ENCODE measurements at places on chromosomes 1 and 21.

DNA sequence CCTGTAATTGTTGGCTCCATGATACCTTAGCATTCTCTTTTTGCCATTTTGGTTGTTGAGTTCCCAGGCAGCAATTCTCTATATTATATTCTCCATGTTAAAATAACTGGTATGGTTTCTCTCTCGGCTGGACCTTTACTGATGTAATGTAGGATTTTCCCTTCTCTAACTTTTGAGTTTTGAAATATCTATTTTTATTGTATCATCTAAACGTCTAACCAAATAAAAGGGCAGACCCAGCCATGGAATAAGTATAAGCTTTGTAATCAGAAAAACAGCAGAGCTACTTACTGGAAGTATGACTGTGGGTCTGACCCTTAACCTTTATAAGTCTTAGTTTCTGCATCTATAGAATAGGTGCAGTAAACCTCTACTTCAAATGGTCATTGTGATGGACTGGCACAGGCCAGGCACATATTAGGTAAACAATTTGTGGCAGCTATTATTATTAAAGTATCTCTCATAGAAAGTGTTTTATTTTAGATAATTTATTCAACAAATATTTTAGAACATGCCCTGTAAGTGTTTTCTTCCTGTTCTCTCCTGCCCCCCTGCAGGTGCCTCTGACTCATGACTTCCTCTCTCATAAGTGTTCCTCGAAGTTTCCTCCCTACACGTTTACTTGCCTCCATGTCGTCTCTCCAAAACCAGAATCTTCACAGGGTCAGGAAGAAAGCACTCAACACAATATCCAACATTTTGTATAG is 224.9 kb upstream of the FGGY start:
- no peak for DNase-seq

DNA sequence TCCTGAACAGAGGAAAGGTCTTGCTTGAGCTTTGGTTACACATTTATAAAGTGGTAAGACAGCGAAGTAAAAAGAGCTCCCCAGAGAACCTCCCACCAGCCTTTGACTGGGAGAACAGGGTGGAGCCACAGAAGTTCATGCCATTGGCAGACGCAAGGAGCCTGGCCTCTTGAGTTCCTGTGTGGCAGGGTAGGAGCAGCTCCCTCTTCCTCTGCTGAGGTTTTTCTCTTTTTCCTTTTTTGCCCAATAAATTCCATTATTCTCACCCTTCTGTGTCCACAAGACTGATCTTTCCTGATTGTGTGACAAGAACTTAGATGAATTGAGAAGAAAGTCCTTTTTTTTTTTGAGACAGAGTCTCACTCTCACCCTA is 4.3 kb downstream of the THEM4 start:
- DNase-seq, result peak; percentile 80

GRCh38 chr1:25580927-25581326 is 35.7 kb upstream of the MAN1C1 start:
- no peak for DNase-seq

DNA sequence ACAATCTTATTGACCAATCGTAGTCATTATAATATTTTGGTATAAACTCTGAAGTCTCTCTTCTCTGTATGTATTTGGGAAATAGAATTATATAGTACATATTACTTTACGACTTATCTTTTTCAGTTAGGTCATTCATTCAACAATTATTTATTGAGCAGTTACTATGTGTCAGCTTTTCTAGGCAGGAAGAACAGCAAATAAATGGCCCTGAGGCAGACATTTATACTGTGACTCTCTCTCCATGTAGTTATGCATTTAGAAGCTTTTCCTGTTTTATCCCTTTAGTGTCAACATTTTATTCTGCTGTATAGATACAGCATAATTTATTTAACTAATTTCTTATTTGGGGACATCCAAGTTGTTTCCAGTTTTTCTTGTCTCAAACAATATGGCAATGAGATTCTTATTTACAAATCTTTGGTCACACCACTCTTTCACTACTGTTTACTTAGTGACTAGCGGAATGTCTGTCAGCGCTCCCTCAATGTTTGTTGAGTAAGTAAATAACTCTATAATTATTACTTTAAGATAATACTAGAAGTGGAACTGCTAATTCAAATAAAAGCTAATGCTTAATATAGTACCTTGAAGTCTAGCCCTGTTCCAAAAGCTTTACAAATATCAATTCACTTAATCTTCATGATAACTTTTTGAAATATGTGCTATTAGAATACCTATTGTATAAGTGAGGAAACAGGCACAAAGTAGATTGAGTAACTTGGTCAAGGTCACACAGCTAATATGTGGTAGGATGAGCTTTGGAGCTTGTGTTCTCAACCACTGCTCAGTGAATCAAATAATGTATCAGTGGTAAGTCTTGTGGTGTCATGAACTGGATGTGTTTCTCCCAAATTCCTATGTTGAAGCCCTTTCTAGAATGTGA is 465.6 kb downstream of the SIPA1L2 start:
- no peak for DNase-seq

DNA sequence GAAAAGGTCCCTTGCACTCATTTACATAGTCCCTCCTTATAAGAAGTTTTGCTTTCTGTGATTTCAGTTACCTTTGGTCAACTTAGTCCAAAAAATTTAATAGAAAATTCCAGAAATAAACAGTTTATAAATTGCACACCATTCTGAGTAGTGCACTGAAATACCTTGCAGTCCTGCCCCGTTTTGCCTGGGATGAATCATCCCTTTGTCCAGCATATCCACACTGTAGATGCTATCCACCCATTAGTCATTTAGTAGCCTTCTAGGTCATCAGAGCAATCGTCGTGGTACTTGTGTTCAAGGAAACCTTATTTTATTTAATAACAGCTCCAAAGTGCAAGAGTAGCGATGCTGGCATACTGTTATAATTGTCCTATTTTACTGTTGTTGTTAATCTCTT is 38.0 kb downstream of the SPRTN start:
- DNase-seq, result no peak

DNA sequence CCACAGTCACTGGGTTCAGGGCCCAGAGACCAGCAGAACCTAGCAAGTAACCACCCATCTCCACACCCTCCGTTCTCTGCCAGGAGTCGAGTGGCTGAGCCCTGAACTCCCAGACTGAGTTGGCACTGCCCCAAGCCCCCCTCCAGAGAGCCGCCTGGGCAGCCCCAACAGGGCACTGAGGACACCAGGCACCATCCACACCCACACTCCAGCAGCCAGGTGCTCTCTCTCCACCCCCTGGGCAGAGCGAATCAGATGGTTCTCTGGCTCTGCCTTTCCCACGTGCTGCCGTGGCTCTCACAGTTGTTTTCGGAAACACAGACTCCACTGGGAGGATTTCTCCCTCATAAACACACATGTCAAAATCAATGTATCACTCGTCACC is 13.6 kb downstream of the WDR4 start:
- no peak for DNase-seq

DNA sequence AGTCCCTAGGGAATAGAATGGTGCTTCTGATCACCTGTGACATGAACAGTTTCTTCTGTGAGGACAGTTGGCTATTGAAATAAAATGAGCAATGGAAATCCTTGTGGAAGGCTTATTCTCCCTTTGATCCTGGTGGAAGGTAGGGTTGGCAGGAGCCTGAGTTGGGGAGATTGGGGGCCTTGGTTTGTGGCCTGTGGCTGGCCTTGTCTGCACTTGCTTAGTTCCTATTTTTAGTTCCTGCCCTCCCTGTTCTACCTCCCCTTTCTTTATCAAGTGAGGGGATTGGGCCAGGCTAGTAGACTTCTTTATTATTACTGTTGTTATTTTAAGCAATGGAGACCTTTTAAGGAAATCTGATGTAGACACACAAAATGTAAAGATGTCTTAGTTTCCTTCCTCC is 8.2 kb downstream of the DMRTB1 start:
- no peak for DNase-seq

- no peak for DNase-seq
Measured at GRCh38 chr1:236809148-236809547, 14.1 kb downstream of the MTR start.

DNA sequence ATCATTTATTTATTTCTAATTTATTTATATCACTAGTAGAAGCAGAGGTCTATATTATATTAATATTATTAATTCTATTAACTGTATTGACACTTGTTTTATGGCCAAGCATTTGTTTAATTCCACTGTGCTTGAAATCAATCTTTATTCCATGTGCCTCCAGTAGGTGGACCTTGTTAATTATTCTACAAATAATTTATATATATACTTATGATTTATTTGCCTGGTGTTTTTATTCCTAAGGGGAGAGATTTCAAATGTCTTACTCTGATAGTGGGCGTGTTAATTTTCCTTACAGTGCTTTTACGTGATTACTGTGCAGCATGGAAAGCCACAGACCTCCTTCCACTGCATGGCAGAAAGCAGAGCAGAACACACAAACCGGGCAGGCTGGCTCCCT is 17.5 kb upstream of the OR6N2 start:
- DNase-seq, result no peak

DNA sequence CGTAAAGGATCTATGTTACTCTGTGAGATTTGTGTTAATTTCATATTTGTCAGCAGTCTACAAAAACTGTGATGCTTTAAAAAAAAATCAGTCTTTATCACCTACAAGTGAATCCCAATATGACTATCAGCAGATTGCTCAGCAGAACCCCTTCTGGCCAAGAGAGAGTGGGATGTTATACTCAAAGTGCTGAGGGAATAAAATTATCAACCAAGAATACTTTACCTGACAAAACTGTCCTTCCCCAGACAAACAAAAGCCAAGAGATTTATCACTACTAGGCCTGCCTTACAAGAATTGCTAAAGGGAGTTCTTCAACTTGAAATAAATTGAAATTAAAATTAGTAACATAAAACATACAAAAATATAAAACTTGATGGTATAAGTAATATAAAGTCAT is 105.2 kb downstream of the SLC35F3 start:
- no peak for DNase-seq

DNA sequence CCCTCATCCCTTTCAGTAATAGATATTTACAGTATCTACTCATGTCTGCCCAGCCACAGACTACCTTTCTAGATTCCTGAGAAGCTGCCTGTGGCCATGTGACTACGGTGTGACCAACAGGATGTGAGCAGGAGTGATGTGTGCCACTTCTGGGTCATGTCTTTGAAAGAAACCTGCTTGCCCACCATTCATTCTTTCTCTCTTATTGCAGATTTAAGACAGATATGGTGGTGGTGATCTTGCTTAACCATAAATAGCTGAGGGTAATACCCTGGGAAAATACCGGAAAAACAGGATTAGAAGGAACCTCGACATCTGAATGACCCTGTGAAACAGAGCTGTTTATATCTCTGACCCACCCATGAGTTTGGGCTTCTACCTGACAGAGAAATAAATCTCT is 41.6 kb upstream of the GUCA2A start:
- no peak for DNase-seq

GRCh38 chr1:171196351-171196750 is 11.3 kb downstream of the FMO2 start:
- DNase-seq, result no peak

DNA sequence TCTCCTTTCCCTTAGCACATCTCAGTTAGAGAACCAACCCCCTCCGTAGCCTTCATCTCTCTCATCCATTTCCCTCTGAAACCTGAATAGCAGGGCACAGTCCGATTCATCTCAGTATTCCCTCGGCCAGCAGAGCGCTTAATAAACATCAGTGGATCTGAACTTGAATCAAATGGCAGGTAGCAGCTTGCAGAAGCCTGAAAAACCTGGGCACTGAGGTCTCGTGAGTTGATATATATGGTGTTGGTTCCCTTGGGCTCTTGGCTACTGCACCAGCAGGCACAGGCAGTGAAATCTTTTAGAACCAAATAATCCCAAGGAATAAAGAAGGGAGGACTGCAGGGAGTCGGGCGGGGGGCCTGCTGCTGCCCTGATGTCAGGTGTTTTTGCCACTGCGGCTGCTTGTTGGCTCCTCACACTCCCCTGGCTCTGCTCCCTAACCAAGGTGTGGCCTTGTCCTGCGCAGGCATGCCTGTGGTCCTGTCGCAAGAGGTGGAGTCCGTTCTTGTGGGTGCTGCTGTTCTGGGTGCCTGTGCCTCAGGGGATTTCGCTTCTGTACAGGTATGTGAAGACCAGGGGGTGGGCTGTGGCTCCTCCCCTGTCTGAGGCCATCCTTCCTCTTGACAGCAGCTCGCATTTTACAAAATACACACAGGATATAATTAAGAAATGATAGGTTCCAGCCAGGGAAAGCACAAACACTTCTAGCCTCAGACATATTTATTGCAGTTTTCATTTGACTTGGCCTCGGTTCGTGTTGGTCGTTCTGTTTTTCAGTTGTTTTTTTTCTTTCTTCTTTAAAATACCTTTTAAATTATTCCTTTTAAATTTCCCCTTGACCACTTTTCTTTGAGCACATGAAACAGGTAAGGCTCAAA is 140.9 kb upstream of the HOOK1 start:
- DNase-seq, result no peak

DNA sequence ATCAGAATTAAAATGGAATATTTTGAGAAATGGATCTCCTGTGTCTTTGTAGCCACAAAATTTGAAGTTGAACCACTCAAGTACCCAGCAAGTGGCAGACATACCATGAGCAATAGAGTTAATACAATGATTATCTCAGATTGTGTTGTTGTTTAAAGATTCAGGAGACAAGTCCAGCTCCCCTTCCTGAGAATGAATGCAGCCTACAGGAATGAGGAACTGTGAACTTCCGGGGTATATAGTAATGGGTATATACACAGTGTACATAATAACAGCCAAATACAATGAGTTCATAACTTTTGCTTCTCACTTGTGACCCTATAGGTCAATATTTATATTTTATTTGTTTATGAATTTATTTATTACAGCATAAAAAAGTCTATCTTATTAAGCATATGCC is 445.0 kb downstream of the SETD4 start:
- DNase-seq, result no peak

GRCh38 chr1:154626456-154627256 is 18.7 kb upstream of the ADAR start:
- DNase-seq, result no peak

DNA sequence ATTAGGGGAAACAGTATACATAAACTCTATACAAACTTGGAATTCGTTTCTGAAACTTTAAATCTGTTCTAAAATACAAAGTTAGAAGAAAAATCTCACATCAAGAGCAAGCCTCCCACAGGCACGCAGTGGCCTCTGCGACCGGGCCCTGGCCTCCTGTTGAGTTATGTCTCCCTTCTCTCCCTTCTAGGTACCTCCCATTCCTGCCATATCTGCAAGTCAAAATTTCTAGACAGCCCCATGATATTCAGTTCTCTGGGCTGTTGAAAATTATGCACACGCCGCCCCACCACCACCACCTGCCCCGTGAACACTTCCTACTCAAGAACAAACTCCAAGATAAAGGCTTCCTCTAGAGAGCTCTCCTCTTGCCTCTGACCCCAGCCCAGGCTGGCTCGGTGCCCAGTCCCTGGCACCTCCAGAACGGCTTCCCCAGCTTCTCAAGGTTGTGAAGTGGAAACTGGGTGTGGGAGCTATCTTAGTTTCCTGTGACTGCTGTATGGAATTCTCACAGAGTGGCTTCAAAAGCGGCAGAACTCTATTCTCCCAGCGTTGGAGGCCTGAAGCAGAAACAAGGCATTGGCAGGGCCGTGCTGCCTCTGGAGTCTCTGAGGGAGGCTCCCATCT is 37.7 kb upstream of the LRP8 start:
- no peak for DNase-seq

Data from activated CD8-positive, alpha-beta memory T cell treated with anti-CD3 and anti-CD28 coated beads, Interleukin-2, amount 10 ng/mL, durations not matched to agents 7 days and 5 days (primary cell).